ENCODE measurements at places on chromosomes 12 and 14.

DNA sequence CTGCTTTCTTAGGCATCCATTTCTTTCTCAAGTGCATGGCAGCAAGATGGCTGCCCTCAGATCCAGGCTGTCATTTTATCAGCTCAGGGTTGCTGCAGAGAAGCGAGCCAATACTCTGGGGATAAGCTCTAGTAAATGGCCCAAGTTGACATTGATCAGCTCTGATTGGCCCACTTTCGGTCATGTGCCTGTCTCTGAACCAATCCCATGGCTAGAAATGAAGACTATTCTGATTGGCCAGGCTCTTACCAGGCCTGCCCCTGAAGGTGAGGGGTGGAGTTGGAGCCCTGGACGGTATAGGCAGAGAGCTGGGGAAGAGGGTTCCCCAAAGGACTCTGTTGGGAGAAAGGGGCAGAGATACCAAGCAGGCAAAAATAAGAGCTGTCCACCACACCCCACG is 41.4 kb downstream of the MYO1H start:
- DNase-seq, result no peak

GRCh38 chr12:6069437-6070093 is 54.9 kb downstream of the VWF start:
- no peak for DNase-seq

GRCh38 chr14:64467566-64467965 is 2.3 kb downstream of the AKAP5 start:
- no peak for DNase-seq

- no peak for DNase-seq
These were observed 14.4 kb downstream of the TIMELESS start for GRCh38 chr12:56434828-56435227.

GRCh38 chr12:119838826-119839600 is 38.1 kb downstream of the CIT start:
- no peak for DNase-seq

DNA sequence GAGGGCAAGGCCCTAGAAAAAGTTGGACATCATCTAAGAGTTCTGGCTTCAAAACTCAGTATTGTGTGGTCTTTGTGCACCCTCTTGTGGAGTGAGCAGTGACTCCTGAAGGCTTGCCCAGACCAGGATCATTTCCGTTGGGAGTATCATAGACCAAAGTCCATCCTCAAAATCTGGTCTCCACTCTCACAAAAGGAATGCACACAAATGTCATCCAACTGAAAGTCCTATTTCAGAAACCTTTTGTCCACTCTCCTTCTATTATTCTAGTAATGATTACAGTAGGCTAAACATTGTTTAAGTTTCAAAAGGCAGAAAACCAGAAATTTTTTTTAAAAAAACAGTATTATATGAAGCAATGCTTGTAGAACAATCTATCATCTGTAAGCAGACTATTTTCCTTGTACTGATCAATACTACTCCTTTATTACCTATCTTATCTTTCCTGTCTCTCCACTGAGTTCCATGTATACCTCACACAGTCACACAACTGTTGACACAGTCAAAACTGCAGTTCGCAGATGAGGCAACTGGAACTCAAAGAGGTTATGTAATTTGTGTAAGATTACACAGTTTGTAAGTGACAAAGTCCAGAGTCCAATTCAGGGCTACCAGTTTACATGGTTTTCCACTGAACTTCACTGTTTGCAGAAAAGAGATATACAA is 41.4 kb downstream of the COX16 start:
- DNase-seq, result peak; percentile 57

DNA sequence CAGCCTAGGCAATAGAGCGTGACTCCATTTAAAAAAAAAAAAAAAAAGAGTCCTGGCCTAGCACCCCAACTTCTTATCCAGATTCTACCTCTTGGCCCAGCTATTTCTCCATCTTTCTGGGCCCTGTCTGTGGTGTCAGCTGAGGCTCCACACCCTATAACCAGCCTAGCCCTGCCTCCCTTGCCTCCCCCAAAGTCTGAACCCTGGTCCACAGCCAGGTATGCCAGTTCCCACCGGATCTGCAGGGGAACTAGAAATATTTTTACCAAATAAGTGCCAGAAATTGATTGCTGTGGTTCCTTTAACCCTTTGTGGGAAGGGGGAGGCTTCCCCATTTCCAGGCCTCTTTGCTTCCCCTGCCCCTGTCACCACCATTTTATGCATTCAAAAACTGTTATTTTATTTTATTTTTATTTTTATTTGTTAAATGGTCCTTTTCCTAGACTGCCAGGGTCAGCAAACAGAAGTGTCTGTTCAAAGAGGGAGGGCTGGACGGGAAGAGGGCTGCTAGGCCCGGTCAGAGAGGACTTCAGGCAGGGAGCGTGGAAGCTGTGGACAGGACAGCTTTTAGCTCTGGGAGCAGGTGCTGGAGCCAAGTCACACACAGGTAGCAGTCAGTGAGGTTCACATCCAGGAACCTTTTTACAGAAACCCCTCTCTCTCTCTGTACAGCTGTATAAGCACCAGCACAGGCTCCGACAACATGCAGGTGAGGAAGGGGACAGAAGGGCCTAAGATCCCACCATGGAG is 23.2 kb downstream of the TTC9 start:
- DNase-seq, result no peak

GRCh38 chr12:43277651-43278540 is 274.1 kb downstream of the ADAMTS20 start:
- DNase-seq, result no peak

DNA sequence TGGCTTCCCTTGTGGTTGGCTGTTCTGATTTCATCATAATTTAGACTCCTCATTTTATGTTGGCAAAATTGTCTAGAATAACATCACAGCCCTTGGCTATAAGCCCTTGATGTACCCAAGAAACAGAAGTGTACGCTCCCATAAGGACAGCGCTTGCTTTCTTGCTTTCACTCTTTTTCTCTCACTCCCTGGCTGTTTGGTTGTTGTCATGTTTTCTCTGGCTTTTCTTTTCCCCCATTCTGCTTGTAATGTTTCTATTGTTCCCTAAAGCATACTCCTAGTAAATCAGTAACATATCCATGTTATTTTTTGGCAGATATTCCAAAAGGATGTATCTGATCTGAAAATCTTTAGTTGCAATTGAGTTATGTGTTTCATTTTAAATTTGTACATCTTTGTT is 530.5 kb downstream of the NOVA1 start:
- DNase-seq, result no peak

DNA sequence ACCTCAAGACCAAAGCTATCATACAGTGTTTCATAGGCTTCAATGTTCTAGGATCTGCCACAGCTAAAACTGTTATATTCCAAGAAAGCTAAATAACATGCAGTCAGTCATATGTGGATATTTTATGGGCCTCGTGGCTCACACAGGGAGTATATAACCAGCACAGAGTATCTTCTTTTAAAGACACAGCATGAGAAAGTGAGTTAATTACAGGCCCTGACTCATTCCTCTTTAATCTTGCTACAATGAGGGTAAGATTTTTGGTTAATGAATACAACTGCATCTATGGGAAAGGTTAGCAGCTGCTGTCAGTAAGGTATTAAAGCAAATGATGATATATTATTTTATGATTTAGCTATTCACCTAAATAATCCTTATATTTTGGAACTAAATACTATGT is 111.0 kb downstream of the TRAFD1 start:
- DNase-seq, result no peak

GRCh38 chr12:123395236-123395635 is 11.3 kb downstream of the KMT5A start:
- DNase-seq, result no peak

DNA sequence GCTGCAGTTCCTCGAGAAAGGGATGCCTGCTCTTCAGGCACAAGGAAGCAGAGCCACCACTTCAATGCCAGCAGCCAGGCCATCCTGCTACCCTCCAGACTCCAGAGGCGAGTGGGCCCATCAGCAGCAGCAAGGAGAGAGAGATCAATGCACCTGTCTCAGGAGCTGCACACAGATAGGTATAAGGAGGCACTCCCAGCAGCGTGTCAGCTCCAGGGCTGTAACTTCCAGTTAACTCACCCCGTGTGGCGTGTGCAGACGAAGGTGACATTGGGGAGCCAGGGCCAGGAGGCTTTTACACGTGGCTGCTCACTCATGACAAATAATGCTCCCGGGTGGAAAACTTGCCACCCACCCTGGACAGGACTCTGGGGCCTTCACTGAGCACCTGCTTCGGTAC is 24.2 kb downstream of the GALNT16 start:
- no peak for DNase-seq

DNA sequence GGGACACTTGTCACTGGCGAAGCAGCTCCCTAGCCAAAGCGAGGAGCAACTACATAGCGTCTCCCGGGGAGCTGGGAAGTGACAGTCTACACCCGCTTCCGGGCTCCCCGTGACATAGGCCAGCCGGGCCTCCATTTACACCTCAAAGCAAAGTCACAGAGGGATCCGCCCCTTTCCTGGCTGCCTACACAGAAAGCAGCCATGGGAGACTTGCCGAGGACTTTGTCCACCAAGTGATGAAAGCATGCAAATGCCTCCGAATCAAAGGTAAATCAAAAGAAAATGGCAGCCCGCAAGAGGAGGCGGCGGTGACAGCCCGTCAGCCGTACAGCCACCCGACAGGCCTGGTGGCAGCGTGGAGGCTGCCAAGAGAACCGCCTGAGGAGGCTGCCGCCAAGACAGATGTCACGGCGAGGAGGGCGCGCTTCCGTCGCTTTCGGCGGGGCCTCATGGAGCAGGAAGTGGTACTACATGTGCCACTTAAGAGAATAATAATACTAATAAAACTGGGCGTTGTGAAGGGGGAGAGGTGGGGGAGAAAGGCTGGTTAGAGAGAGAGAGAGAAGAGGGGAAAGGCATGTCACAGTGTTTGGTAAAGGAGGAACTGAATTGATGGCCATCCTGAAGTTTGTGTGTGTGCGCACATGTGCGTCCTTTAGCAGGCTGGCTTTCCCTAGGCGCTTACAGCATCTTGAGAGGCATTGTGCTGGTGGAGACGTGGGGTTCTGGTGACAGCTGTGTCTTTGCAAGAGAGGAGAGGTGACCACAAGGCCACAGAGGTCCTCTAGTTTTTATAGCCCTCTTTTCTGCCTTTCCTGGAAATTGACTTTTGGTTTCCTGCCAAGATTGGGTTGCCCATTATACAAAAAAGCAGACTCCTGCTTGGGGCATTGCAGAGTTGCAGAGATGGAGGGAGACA is 661.7 kb downstream of the VRK1 start:
- DNase-seq, result no peak
